Karpas-422 (cell line): ENCODE measurements at places on chromosomes 5 and 9.

GRCh38 chr5:139023286-139023685 lies 148.2 kb upstream of the LRRTM2 start:
- no peak for DNase-seq

DNA sequence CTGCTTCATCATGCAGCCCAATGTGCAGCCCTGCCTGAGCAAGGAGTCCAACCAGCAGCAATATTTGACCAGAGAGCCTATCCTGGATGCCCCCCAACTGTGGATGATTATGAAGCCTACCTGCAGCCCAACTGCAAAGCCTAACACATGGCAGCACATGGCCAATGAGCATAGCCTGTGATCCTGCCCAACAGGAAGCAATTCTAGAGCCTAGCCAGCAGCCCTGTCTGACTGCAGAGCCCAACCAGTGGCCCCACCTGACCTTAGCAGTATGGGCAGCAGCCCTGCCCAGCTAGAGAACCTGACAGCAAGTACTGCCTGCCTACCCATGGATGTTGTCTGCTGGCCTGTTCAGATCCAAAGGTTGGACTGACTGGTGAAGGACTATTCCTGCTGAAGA lies 97.3 kb upstream of the SH3GL2 start:
- no peak for DNase-seq

GRCh38 chr9:110575945-110576344 lies 3.6 kb downstream of the SVEP1 start:
- DNase-seq = no peak

DNA sequence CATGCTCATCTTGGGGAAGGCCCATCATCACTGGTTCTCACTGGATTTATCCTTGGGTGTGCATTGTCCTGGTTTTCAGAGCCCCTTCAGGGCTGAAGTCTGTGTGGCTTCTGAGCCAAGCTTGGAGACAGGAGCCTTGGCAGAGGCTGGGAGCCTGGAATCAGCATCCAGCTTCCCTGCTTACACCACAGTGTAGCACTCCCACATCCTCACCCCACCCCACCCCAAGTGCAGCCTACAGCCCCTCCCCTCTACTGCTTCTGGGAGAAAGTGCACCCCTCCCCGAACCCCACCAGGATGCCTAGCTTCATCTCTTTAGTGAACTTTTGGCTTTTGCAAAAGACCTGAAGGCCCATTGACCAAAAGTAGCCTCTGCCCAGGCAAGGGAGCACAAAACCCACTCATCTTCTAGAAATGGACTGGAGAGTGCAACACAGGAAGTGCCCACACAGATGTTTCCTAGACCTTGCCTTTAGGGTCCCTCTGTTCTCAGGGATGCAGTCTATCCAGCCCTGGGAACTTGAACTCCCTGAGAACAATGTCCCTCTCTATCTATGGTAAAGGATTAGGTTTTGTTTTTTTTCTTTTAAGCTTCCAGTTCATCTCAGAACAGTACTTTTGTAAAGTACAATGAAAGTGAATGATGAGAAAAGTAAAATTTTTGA lies 189.7 kb downstream of the PALM2AKAP2 start:
- DNase-seq = no peak

DNA sequence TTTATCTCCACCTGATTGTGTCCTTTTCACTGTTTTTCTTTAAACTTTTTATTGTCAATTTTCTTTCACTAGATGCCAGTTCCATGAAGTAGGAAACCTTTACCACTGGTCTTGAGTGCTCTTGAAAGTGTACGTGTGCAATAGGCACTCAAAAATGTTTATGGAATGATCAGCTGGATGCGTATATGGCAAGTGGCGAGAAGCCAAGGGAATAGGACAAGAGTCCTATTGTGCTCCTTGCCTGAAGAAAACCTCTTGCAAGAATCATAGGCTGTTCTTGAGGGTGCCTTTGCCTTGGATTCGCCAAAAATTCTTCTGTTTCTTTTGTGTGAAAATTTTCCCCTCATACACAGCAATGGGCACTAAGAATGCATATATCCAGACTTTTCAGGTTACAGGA lies 97.7 kb downstream of the GHR start:
- no peak for DNase-seq

- DNase-seq = peak; percentile 65
Measured at GRCh38 chr5:101590384-101590783, 687.3 kb upstream of the ST8SIA4 start.

- no peak for DNase-seq
Measured at GRCh38 chr5:109898269-109899162, 208.8 kb downstream of the MAN2A1 start.

- DNase-seq = no peak
Measured at GRCh38 chr9:21856301-21857094, 54.1 kb downstream of the MTAP start.

DNA sequence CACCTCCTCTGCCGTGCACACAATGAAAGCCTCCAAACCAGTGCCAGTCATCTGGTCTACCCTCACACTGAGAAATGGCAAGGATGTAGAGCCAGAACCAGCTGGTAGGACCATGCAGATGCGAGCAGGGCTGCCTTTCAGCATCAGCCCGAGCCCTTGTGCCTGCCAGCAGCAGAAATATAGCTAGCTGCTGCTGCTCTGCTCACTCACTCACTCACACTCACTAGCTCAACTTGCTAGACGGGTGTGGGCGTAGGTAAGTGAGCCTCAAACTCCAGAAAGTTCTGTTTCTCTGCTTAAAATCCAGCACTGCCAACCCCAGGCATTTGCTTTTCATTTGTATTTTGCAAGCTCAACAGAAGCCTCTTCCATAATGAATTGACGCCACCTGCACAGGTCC lies 114.0 kb downstream of the DRD1 start:
- DNase-seq = no peak
